AG20443 (cell line): ENCODE measurements at places on chromosomes 11 and 22.
A peak's percentile ranks its signal among the peaks of the same experiment; 100 is the strongest.

GRCh38 chr11:121615501-121615900, 162.7 kb upstream of the SORL1-AS1 start:
- DNase-seq, result peak; percentile 55

GRCh38 chr22:47794851-47795250, 1032.4 kb downstream of the TBC1D22A start:
- no peak for DNase-seq

GRCh38 chr22:24090581-24090980, 79.5 kb downstream of the CABIN1 start:
- no peak for DNase-seq

DNA sequence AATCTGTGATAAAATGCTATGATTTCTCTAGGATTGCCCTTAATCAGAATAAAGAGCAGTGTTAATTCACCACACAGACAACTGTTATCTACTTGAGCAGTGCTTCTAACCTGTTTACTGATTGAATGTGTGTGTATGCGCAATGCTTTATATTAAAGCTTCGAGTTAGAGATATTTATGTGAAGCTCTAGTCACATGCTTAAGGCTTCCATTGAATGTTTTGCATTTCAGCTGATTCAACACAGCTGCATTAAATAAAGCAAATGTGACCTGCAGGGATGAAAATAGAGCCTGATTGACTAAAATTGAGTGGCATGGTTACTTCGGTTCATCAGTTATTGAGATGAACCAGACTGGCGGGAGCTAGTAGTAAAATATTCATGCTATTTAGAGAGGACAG, 395.3 kb downstream of the JRKL start:
- DNase-seq, result no peak

- DNase-seq, result no peak
These were observed 853 bp downstream of the HTATIP2 start for GRCh38 chr11:20364341-20364792.

GRCh38 chr11:57778318-57779037, 16.9 kb downstream of the CTNND1 start:
- peak; percentile 91 for DNase-seq

- DNase-seq, result peak; percentile 39
These were observed 15.0 kb upstream of the YWHAH start for GRCh38 chr22:31929167-31929930.

GRCh38 chr11:44381261-44381660, 71.3 kb upstream of the ALX4 start:
- DNase-seq, result no peak

DNA sequence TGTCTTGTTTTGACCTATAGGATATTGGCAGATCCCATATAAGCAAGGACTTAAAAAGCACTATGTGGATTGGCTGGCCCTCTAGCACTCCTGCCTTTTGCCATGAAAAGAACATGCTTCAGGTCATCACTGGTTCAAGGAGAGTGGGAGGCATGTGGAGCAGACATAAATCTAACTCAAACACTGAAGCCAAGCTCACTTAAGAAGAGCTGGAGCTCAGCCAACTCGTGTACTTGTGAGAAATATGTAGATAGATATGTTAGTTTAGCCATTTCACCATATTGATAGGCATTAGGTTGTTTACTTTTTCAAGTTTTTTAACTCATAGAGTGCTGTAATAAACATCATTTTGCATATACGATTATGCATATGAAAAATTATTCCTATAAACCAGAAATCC, 19.9 kb upstream of the BBOX1 start:
- DNase-seq, result no peak

DNA sequence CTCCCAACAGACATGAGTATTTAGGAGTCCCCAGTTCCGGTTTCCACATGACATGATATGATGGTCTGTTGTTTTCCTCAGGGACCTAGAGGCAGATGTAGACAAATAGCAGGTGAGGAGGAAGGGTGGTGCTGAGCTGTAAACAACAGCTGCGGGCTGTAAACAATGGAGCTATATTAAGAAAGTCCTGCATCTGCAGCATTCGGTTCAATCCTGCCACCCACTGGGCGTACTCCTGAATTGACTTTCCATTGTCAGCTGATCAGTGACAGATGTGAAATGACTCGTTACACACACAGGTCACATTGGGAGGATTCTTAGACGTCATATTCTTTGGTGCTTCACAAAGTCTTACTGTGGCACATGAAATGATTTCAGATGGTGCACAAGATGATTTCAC, 26.8 kb upstream of the RAG1 start:
- peak; percentile 58 for DNase-seq

DNA sequence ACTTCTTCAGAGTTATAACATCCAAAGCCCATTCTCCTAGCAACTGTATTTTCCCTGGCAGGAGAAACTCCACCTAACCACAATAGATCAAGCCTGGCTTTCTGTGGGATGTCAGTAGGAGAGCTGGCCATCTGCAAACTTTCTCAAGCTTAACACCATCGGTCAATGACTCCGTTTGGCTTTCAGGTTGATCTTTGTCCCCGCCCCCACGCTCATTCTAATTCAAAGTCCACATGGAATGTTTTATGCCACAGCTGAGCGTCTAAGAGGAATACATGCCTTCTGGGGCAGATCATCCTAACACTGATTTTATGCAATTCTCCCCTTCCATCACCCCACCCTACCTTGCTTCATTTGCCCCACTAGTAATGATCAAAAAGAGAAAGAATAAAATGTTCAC, 4.8 kb downstream of the GVQW3 start:
- DNase-seq, result no peak

DNA sequence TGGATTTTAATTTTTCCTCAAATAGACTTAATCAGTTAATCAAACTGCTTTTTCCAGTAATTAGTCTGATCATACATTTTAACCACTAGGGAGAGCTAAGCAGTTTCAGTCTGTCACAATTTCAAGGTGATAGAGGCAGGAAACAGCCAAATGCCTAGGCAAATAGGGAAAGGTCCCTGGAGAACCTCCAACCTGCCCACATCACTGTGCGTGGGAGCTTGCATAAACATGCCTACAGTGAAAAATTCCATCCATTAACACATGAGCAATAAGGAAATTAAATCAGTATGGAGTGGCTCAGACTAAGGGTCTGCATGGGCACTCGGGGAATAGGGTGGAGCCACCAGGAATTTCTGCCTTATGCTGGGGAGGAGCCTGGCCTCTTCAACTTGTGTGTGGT, 74.6 kb downstream of the AASDHPPT start:
- DNase-seq, result no peak

DNA sequence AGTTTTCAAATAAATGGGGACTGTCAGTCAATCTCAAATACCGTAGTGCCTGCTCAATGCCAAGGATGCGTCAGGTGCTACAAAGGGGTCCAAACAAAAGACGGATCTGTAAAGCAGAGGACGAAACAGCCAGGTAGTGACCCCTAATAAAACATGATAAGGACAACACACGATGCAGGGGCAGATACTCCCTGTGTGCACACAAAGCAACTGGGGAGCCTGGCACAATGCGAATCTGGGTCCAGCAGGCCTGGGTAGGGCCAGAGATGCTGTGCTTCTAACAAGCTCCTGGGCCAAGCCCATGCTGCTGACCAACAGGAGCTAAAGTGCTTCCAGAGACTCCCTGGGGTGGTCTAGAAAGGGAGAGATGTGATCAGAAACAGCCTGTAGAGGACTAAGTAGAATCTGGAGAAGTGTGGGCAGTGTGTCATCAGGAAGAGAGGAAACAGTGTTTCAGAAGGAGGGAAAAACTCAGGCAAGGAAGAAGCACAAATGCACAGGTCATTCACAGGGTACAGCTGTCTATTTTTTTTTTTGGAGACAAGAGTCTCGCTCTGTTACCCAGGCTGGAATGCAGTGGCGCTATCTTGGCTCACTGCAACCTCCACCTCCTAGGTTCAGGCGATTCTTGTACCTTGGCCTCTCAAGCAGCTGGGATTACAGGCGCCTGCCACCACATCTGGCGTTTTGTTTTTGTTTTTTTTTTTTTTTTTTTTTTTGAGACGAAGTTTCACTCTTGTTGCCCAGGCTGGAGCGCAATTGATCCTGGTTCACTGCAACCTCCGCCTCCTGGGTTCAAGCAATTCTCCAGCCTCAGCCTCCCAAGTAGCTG, 74.5 kb downstream of the MICAL3 start:
- DNase-seq, result no peak

DNA sequence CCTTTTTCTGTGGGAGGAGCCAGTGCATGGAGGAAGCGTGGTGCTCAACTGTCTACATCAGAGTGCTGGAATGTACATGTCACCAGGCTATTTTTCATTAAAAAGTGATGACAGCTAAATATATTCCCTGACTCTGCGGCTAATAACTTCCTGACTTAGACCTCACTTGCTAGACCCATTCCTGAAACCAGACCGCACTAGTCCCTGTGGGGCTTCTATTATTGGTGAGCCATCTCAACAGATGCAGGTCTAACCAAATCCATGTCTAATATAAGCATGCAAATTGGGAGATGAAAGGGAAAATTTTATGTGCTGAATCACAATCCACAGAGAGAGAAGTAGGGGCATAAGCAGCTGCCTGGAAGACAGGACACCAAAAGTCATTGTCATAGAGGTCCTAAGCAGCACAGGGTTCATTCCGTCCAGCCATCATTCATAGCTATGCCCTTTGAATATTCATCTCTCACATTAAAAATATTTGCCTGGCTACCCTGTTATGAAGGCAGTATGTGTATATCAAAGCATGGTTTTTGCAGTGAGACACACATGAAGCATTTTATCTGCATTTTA, 110.9 kb upstream of the BLID start:
- DNase-seq, result peak; percentile 73

DNA sequence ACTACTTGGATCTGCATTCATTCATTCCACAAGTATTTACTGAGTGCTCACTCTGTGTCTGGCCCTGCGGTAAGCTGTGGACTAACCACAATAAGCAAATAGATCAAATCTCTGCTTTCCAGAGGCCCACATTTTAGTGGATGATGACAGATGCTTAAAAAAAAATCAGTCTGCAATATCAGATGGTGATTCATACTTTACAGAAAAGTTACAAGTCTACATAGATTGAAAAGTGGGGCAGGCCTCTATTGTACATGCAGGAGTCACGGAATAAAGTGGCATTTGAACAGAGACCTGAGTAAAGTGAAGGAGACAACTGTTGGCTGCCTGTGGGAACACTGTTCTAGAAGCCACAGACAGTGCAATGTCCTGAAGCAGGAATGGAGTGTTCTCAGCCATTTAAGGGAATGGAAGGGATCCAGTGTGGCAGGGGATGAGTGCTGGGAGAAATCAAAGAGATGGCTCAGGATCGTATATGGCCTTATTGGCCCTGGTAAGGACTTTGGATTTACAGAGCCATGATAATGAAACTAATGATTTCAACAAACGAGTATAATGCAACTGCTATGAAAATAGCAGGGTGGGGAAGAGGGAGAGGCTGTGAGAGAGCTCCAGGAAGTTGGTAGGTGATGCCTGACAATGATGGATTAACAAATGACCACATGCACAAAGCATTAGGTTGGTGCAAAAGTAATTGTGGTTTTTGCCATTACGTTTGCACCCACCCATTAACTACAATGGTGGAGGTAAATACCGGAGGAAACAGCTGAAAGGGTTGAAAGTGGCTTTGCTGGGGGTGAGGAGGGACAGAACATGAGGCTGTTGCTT, 31.1 kb downstream of the TMEM45B start:
- peak; percentile 85 for DNase-seq

GRCh38 chr11:96061069-96061468, 137.2 kb upstream of the MTMR2 start:
- no peak for DNase-seq

- DNase-seq, result peak; percentile 49
These were observed 64.7 kb upstream of the CTSC start for GRCh38 chr11:88402192-88402715.

- DNase-seq, result no peak
These were observed 84.1 kb downstream of the PDE2A start for GRCh38 chr11:72589802-72590761.

DNA sequence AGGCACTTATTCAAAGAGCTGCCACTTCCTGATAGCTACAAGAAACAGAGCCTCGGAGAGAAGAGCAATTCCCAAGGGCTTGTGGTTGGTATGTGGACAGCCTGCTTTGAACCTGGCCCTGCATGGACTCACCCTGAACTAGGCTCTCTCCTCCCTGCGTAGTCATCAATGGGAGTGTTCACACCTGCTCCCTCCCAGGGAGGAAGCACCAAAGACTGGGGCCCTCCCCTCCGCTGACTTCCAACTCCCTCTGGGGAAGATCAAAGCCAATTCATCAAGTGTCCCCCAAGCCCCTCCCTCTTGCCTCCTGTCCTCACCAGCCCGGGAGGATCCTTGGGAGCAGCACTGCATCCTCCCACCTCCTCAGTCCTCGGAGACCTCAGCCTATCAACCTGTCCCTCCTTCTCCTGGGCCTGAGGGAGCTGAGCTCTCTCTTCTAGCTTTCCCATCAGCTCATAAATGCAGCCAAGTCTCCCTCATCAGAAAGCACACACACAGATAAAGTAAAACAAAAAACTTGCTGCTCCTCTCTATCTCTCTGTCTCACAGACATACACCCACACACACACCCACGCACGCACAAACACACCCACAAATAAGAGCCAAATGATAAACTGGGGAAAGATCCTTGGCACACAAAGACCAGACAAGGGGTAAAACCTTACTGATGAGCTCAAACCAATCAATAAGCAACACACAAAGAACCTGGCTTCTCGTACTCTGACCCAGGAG, 3.3 kb downstream of the A4GALT start:
- DNase-seq, result no peak

- no peak for DNase-seq
These were observed 6.2 kb downstream of the APIP start for GRCh38 chr11:34909955-34910354.

GRCh38 chr22:35218079-35218478, 39.2 kb upstream of the HMGXB4 start:
- DNase-seq, result no peak

GRCh38 chr22:18078329-18079041, 695 bp downstream of the PEX26 start:
- DNase-seq, result peak; percentile 40

GRCh38 chr22:49405590-49405989, 422.1 kb downstream of the BRD1 start:
- DNase-seq, result no peak

DNA sequence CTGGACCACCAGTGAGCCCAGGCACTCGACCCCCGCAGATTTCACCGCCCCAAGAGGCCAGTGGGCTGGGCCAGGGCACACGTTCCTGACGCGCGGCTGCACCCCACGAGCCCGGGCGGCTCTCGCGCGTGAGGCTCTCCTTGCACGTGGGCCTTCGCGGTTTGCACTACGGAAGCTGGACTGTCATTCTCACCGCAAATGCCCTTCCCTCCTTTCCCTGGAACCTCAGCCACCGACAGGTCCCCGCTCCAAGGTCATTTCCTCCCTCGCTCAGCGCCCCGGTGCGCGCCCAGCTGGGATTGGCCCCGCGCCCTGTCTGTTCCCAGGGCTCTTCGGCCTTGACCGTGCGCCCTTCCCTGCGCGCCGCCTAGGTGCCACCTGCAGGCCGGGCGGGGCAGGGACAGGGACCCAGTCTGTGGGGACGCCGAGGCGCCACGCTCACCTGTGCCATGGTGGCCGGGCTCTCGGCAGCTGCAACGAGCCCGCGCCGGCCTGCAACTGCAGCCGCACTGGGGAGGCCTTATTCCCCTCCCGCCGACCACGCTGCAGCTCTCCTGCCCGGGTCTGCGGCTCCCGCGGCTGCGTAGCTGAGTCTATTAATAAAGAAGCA, 2.1 kb upstream of the CPT1A start:
- DNase-seq, result no peak

- DNase-seq, result no peak
These were observed 46.3 kb downstream of the PGR start for GRCh38 chr11:101083335-101083734.

GRCh38 chr11:131372234-131372962, 2.0 kb downstream of the NTM start:
- no peak for DNase-seq

- DNase-seq, result no peak
These were observed 55.6 kb downstream of the PHF21A start for GRCh38 chr11:46065681-46066080.
